ENCODE measurements at places on chromosomes 16 and 17. TPM values are rescaled to one million over a fixed set of nuclear protein-coding genes. Genes with fewer than 3 reads are reported as not detected.

GRCh38 chr17:61447358-61447757 is 4.9 kb upstream of the TBX4 start:
- DNase-seq, result no peak

DNA sequence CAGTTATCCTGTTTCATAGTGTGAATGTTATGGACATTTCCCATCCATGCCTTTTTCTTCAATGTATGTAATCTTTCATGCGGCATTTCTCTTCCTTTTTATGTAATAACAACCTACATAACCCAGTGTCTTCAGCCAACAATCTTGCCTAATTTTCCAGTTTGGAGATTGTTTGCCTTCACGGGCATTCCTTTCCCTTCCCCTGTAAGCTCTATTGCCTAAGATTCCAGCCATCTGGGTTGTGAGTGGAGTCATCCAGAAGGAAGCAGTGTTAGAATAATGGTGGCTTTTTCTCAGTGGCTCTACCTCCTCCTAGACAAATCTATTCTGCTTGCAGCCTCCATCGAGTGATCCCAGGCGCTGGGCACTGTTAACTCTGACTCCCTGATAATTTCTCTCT is 22.3 kb downstream of the SYCE1L start:
- DNase-seq, result no peak

- peak; percentile 23 for DNase-seq
Observed at GRCh38 chr16:84308120-84308519, 13.4 kb downstream of the WFDC1 start.

DNA sequence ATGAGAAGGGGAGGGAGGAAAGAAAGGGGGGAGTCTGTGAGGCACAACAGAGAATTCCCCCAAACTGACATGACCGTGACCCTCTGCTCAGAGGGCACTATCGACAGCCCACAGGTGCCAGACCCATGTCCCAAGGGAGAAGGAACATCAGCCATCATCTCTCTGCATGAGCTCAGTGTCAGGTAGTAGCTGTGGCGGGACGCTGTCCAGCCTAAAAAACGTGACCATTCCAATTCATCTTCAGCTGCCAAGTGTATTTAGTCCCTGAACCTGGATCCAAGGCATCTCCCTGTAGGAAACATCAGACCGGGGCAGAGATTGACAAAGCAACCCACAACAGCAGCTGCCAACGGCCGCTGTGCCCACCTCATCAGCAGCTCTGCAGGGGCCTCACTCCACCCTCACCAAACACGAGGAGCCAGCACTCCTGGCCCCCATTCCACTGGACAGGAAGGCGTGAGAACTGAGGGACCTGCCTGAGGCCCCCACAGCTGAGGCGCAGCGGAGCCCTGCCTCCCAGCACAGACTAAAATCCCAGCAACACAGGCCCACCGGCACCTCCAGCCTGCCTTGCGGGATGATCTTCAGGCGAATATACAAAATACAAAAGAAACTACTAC is 8.6 kb downstream of the TAF1C start:
- DNase-seq, result no peak

GRCh38 chr16:68283801-68284598 is 19.7 kb downstream of the SLC7A6 start:
- no peak for DNase-seq

- peak; percentile 43 for DNase-seq
Observed at GRCh38 chr17:76382351-76382802, 2.0 kb upstream of the SPHK1 start.

- DNase-seq, result no peak
Observed at GRCh38 chr17:46026166-46027047, 27.4 kb downstream of the STH start.

DNA sequence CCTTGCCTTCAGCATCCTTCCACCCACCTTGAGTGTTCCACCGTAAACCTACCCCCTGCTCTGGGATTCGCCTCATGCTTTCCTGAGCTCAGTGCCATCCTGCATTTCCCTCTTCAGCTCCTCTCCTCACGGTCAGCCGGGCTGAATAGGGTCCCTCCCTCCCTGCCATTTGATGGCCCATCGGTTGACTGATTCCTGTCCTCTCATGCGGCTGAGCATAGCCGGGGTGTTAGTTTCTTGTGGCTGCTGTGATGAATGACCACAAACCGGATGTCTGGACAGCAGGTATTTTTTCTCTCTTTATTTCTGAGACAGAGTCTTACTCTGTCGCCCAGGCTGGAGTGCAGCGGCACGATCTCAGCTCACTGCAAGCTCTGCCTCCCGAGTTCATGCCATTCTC is 44.1 kb upstream of the MGAT5B start:
- DNase-seq, result no peak

DNA sequence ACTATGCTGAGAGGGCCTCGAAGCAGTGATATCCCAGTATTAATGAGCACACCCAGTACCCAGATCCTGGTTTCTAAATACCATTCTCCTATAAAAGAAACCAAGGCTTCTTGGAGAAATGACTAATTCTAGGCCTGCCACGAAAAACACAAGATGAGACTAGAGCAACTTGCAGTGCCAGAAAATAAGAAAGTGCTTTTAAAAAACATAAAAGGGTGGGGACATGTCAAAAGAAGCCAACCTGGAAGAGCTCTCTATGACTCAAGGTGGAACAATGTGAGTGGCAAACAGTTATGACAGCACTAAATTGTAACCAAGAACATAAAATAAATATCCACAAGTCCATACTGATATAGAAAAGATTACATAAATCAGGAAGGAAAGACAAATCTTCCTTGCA is 153.2 kb upstream of the KCNJ18 start:
- DNase-seq, result no peak

- DNase-seq, result no peak
Observed at GRCh38 chr17:9308069-9308468, 267.6 kb downstream of the STX8 start.

- DNase-seq, result no peak
Observed at GRCh38 chr17:74859459-74860228, at the start of gene GRIN2C. GRIN2C (minus strand) TSS chr17:74859885; CDS start chr17:74855092, 4,793 bp downstream.

GRCh38 chr17:60554377-60554788 is 28.3 kb upstream of the APPBP2 start:
- DNase-seq, result no peak

GRCh38 chr17:40963838-40964237 is 2.9 kb downstream of the KRT39 start:
- no peak for DNase-seq

DNA sequence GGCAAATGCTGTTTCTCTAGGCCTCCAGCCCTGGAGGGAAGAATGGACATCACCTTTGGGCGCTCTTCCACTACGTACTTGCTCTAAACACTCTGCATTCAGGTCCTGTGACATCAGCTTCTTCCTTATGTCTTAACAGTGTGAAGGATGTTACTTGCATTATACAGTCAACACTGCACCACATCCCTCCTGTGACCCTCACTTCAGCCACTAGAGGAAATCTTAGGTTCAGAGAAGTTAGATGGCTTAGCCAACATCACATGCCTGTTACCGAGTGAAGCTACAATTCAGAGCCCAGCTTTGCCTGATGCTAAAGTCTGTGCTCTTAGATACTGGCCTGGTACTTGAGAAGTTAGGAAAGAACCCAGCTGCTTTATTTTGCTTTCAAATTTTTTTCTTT is 18.3 kb downstream of the UBFD1 start:
- DNase-seq, result no peak

DNA sequence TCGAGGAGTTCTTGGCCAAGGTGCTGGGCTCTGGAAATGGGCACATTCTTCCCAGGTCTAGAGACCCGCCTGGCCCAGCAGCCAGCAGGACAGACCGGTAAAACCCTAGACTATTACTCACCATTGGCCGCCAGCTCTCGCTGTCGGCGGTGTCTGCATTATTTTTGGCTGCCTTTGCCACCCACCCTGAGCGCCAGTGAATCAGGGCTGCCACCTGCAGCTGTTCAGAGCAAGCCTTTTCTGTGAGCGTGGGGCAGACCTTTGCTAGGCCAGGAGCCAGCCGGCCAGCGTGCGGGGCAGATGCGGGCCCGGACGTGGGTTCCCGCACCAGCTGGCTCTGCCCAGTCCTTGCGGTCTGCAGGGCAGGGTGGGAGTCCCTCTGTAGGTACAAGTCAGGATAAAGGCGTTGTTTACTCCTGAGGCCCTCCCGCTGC is 15.8 kb upstream of the CLEC18A start:
- DNase-seq, result no peak

DNA sequence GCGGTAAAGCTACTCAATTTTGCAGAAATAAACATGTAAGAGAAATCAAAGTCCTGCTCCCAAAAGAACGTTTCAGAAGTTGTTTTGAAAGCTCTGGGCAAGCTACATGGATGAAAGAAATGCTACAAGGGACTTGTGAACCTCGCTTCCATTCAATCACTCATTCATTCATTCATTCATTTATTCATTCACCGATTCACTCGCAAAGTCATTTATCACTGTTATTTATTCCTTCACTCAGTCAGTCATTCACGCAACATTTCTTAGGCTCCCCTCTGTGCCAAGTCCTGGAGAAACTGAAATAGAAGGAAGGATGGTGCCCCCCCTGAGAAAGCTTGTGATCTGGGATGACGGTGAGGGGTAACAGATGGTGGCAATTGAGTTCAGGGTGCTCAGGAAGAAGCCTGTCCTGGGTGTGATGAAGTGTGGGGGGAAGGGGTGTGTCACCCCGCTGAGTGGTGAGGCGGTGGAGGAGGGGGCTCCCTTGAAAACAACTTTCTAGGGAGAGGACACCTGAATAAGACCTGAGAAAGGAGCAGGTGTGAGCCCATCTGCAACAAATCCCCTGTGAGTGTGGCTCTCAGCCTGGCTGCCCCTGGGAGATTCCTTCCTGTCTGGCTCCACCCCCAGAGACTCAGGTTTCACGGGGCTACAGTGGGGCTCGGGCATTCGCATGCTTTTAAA is 36.3 kb upstream of the PRSS54 start:
- DNase-seq, result no peak

DNA sequence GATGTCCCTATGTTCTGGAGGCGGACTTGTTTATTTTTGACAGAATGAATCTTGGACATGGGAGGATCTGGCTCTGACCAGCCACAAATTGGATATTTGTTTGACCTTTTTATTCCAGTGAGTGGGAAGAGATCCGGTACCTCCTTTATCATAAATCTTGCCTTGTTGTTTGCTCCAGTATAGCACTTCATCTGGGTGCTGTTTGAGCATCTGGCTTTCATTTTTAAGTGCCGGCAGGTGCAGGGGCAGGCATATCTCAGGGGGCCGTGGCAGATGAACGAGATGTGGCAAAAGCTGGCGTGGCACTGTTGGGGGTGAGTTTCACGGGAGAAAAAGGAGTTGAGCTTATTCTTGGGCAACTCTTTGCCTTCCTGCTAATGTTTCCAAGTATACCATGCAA is 37.8 kb downstream of the MSI2 start:
- DNase-seq, result no peak

TNRC6C gene
- total RNA-seq, result 12.8 TPM

BICDL2 gene
- total RNA-seq, result not detected

CCDC200 gene
- not detected for total RNA-seq

SCARF1 gene
- total RNA-seq, result 0.57 TPM

TRPV2 gene
- 23.7 TPM for total RNA-seq

PPY gene
- not detected for total RNA-seq

TEDC2 gene
- total RNA-seq, result 24.2 TPM

PCYT2 gene
- 15.9 TPM for total RNA-seq

RRAD gene
- total RNA-seq, result not detected

HNF1B gene
- total RNA-seq, result not detected

PFAS gene
- 106 TPM for total RNA-seq

Data from activated naive CD4-positive, alpha-beta T cell treated with anti-CD3 and anti-CD28 coated beads for 36 hours (primary cell).